ENCODE measurements at places on chromosomes 12 and 14.

DNA sequence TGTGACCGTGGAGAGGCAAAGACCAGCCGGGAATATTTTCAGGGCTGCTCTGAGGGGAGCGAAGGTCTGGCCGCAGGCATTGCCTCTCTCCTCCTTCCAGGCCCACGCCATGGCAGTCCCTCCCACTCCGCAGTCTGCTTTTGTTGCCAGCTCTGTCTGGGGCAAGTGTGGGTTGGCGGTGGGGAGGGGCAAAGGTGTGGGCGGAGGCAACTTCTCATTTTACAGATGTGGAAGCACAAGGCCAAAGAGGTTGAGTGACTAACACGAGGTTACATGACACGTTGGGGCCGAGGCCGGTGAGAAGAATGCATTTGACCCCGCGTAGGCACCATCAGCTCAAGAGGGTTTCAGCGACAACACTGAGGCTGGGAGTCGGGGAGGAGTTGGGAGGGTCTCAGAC lies 6.1 kb upstream of the FAIM2 start:
- no peak for DNase-seq

GRCh38 chr14:72629534-72629933 lies 264.4 kb downstream of the DPF3 start:
- DNase-seq: no peak

DNA sequence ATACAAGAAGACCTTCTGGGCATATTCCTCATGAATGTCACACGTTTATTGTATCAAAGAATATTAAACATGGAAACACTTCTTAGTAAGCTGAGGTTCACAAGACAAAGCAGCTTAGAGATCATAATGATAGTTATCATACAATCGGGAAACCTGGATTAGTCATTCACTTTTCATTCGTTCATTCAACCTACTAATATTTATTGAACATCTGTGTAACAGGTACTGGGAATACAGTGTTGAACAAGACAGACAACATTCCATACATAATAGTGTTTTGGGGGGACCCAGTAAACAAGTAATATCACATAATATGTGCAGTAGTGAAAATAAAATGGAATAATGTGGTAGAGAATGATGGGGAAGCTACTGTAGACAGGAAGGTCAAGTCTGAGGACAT lies 100.6 kb upstream of the GRIP1 start:
- DNase-seq: no peak

GRCh38 chr14:64444984-64445845 lies 20.1 kb upstream of the AKAP5 start:
- DNase-seq: no peak

GRCh38 chr14:101025131-101025530 lies 121.6 kb upstream of the RTL1 start:
- DNase-seq: no peak

DNA sequence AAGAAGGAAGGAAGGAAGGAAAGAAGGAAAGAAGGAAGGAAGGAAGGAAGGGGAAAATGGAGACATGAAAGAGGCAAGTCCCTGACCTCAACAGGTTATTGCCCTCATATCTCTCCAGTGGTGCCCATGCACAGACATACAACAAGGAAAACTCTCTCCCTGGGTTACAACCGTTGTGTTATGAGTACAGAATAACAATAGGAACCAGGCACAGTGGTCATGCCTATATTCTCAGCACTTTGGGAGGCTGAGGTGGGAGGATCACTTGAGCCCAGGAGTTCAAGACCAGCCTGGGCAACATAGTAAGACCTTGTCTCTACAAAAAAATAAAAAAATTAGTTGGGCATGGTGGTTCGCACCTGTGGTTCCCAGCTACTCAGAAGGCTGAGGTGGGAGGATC lies 139.4 kb upstream of the HMGA2 start:
- DNase-seq: no peak
